ENCODE measurements at places on chromosomes 1 and 21.

GRCh38 chr1:68202239-68202832, 30.0 kb downstream of the WLS start:
- no peak for DNase-seq

DNA sequence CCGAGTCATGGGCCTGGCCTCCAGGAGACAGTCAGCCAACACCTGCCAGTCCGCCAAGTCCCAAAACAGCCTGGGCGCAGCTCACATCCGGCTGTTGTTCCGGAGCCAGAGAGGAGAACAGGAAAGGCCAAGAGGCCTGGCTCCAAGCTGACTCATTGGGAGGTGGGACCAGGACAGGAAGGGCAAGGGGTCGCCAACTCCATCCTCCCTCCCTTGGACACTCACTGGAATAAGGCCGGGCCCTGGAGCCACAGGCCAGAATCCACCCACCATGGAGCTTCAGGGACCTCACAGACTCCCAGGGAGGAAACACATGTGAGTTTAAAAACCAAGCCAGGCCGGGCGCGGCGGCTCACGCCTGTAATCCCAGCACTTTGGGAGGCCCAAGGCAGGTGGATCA, 25.1 kb upstream of the CLIC4 start:
- no peak for DNase-seq

- DNase-seq, result no peak
These were observed 59.4 kb downstream of the SLC30A7 start for GRCh38 chr1:100955322-100955721.

DNA sequence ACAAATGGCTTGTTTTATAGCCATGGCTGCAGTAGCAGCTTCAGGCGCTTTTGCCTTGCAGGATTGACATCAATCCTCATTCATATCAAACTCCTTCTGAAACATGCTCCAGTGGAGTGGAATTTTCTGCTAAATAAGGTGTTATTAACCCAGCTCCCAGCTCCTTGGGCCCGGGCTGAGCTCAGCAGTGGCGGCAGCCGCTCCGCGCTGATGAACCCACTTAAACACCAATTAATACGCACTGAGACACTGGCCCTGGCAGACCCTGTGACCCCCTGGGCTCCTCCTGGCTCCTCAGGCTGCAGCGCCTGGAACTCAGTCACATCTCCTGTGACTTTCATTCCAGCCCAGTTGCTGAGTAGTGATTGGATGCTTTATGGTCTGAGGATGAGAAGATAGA, 137.4 kb upstream of the GRIK3 start:
- DNase-seq, result no peak

- DNase-seq, result no peak
These were observed 49.8 kb downstream of the DHRS3 start for GRCh38 chr1:12568009-12568767.

GRCh38 chr1:70038025-70038424, 167.4 kb downstream of the LRRC40 start:
- DNase-seq, result no peak

DNA sequence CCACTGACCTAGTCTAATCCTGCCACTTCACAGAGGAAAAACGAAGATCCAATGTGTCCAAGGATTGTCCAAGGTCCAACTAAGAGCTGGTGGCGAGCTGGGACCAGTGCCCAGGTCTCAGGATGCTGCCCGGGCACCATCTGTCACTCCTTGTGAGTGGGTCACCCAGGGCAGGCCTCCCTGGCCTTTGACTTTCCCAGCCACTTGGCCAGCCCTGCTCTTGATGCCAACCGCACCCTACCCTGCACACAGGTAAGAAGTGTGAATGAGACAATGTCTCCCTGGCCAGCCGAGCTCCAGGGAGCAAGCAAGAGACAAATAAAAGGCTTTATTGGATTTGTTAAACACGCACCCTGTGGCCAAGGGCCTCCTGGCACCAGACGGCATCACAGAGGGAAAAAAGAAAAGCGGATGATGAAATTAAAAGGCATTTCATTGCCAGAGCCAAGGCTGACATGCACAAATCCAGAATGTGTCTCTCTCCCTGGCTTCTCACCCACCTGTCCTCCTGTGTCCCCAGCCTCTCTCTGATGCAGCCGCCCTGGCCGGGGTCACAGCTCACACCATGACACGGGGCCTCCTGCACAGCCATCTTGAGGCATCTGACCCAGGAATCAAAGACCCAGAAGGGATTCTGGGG, 72.8 kb downstream of the CAMK2N1 start:
- no peak for DNase-seq

DNA sequence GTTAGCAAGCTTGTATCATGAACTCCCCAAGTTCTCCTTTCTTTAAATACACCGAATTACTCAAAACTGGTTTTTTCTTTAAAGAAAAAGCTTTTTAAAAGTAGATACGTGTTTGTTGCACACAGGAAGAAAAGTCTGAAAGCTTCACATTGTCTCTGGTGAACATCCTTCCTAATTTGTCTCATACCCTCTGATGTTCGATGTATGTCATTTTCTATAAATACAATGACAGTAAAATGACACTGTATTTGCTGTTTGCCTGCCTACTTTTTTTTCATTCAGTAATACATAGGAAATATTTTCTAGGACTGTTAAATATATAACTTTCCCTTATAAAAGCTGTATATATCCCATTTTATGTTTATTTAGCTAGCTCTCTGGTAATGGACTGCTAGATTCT, 153.9 kb downstream of the GALNT2 start:
- no peak for DNase-seq

GRCh38 chr1:80363689-80364475, 1357.4 kb upstream of the ADGRL4 start:
- no peak for DNase-seq

DNA sequence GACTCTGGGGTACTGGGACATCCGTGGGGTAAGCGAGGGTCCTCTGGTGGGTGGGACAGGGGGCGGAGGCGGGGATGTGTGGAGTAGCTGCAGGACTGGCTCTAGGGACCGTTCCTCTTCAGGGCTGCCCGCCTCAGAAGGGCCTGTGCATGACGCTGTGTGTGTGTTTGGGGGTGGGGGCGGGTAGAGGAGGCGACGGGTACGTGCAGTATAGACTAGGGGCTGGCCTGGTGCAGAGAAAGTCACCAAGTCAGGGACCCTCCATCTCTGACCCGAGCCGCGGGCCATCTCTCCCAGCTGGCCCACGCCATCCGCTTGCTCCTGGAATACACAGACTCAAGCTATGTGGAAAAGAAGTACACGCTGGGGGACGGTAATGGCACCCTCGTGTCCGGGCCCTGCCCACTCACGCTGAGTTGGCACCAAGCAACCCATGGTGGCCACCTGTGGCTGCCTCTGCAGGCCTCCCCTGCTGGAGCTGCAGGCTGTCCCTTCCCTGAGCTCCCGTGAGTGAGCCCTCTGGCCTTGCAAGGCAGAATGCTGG, 342 bp downstream of the GSTM5 start:
- DNase-seq, result no peak

DNA sequence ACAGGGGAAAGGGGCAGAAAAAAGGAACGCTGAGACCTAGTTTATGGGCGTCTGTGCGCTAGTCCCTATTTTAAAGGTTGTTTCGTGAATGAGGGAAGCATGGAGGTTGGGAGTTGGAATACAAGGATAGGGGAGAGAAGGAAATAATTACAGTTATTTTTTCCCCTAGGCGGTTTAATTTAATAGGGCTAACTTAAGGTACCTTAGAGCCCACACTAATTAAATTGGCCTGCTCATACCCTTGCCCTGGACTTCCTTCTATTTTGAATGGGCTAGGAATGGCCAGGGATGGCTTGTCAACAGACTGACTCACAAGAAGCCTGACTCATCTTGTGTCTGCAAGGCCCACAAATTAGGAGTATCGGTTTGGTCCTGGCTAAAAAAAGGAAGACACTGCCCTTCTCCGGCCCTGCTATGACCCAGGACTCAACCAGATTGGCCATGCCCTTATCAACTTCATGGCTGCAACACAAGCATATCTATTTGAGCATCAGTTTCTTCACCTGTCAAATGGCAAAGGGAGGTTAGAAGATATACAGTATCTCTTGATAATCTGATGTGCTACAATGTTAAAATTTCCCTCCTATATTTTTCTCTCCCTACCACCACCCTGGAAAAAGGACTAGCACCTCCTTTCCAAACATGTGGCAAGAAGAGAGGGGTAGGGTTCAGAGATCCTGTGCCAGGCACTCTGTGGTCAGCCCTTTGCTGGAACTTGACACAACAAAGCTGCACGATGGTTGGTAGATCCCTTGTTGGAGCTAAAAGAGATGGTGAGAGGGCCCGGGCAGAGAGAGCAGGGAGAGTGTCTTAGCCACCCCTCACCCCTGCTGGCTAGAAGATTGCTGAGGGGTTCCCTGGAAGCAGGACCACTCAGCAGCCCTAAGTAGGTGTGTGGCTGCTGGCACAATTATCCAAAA, 2.2 kb upstream of the SSBP3 start:
- DNase-seq, result no peak

- no peak for DNase-seq
These were observed 7.1 kb downstream of the PHLDA3 start for GRCh38 chr1:201461645-201462441.

GRCh38 chr21:45779226-45779625, 135.7 kb downstream of the PCBP3 start:
- DNase-seq, result no peak

DNA sequence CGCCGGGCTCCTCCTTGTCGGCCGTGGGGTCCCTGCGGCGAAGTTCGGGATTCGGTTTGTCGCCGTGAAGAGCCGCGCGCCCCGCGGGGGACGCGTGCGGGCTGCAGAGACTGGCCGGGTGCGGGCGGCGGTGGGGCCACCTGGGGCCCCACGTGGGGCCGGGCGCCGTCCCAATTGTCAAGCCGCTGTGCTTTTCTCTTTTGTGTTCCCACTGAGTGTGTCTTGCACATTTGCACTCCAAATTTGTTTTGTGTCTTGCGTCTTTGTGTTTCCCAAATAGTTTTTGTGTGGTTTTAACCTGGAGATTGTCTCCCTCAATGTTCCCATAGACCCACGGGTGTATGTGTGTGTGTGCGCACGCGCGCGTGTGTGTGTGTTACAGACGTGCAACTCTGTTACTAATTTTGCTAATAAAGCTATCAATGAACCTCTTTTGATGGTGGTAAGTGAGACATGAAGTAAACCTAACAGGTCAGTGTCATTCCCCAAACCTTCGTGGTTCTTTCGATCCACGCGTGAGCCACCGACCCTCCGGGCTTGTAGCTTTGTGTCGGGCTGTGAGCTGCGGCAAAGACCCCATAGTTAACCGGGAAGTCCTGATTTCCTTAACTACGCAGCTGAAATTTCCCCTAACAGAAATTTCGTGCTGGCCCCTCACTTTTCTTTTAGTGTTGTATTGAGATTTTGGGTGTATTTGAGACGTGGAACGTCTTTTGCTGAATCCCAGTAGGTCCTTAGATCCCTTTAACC, 708 bp downstream of the PRDM2 start:
- no peak for DNase-seq

DNA sequence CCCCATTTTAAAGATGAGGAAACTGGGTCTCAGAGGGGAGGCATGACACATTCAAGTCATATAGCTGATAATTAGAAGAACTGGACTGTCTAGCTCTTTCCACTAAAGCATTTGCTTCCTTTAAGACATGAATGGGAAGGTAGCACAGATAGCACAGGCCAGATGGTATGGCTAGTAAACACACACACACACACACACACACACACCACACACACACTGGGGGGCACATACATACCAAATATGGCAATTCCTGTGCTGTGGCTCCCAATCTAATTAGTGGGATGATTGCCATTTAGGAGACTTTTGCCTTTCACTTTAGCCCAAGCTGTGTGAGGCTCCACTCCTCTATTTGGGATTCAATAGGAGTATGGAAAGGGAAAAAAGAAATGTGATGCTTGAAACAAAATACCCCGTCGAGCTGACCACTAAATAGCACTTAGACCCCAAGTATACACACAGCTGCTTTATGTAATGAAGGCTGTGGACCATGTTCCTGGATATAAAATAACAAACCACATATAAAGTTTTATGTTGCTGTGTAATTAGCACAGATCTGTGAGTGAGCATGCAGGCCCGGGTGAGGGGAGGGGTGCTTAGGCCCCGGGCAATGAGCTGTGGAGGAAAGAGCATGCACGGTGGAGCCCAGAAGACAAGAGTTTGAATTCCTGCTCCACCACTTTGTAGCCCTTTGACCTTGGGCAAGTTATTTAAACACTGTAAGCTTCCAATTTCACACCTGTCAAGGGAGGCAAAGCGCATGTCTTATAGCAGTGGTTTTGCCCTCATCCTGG, 6.8 kb upstream of the TRABD2B start:
- DNase-seq, result no peak

DNA sequence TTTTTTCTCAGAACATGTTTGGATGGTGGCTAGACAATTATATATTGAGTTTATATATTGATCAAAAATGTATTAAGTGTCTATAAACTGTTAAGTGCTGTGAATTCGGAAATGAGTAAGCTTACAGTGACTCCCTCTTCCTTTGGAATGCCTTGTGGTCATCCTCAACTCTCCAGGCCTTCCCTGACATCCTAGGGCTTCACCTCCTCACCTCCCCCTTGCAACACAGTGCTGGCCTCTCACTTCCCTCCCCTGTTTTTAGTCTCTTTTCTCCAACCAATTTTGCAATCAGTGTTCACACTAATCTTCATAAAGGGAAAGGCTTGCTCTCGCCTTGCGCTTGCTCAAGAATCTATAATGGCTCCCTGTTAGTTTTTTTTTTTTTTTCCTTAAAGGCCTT, 95.1 kb upstream of the C1orf21 start:
- DNase-seq, result no peak

- no peak for DNase-seq
These were observed 51.3 kb downstream of the LGR6 start for GRCh38 chr1:202244841-202245261.

GRCh38 chr1:194309697-194310096, 1123.3 kb upstream of the B3GALT2 start:
- no peak for DNase-seq

GRCh38 chr1:175188936-175189335, 3.6 kb downstream of the KIAA0040 start:
- no peak for DNase-seq

DNA sequence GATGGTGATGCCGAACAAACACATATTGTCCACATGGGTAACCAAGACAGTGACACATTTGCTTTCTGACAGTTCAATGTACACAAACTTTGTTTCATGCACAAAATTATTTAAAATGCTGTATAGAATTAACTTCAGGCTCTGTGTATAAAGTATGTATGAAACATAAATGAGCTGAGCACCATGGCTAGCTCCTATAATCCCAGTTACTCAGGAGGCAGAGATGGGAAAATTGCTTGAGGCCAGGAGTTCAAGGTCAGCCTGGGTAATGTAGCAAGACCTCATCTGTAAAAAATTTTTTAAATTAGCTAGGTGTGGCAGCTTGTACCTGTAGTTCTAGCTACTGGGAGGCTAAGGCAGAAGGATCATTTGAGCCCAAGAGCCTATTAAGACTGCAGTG, 19.2 kb upstream of the RC3H1 start:
- no peak for DNase-seq

DNA sequence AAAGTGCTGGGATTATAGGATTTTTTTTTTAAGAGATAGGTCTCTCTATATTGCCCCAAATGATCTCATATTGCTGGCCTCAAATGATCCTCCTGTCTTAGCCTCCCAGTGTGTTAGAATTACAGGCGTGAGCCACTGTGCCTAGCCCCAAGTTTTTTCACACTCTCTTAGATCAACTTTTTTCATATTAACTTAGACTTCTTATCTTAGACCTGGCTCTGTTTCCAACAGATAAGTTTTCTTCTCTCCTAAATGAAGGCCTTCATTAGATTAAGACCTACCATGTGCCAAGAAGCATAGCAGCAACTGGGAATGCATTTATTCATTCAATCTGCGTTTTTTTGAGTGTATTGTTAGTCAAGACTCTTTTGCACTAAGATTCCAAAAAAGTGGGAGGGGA, 20.2 kb upstream of the HTR1D start:
- no peak for DNase-seq

- DNase-seq, result no peak
These were observed 37.3 kb downstream of the NENF start for GRCh38 chr1:212470059-212470458.

Measured in NCI-H2081 treated with DMSO at 0.1 percent for 48 hours (cell line).